ENCODE measurements at places on chromosomes 7 and 10.

GRCh38 chr7:45221896-45222604, 64.5 kb downstream of the RAMP3 start:
- DNase-seq: no peak

- DNase-seq: peak; percentile 56
These were observed 36.3 kb downstream of the ARID5B start for GRCh38 chr10:61937631-61938351.

GRCh38 chr10:52864201-52865106, 91.9 kb upstream of the MBL2 start:
- DNase-seq: peak; percentile 97

DNA sequence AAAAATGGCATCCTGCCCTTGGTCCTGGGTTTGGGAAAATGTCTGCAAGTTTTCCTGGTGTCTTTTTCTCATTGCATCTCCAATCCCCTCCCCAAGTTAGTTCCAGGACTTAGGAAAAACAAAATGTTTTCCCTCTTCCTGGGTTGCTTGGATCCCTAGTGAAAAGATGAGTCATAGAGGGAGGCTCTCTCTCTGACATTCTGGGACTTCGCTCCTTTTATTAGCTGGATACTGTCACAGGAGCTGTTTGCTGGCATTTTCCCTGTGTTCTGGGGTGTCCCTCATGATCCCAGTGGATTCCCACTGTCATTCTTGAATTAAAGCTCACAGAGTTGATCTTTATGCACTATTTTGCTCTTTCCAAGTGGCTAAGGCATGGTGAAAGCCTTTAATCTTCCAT, 316.4 kb upstream of the MBL2 start:
- no peak for DNase-seq

DNA sequence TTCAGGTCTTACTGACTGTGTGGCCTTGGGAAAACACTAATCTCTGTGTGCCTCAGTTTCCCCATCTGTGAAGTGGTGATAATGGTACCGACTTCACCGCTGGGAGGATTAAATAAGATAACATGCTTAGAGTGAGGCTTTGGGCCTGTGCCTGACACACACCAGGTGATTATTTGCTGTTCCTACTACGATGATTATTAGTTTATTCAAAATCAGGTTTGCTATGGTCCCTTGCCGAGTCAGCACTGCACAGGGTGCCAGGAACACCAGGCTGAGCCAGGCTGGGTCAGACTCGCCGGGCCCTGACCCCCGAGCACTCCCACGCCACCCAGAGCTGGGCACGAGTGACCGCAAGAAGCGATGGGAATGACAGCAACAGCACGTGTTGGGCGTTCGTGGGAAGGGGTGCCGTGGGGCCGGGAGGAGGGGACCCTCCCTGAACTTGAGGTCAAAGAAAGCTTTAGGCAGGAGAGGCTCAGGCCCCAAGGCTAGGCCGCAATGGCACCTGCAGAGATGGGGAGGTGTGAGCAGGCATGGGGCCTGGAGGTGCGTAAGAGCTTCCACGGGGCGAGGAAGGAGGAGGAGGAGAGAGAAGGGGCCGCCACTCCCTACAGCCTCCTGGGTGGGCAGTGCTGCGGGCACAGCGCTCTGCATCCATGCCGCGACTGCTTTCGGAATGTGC, 325.4 kb downstream of the DNAJB6 start:
- DNase-seq: no peak

- no peak for DNase-seq
These were observed 42.5 kb downstream of the C7orf25 start for GRCh38 chr7:42869131-42870020.

GRCh38 chr10:132058111-132058745, 7.5 kb upstream of the JAKMIP3 start:
- no peak for DNase-seq

GRCh38 chr7:43870316-43870715, 999 bp upstream of the MRPS24 start:
- DNase-seq: no peak
